Chondrocyte (in vitro differentiated cells): ENCODE measurements at places on chromosomes 1 and 21.

- no peak for DNase-seq
Observed at GRCh38 chr1:177546346-177546745, 375.6 kb downstream of the BRINP2 start.

DNA sequence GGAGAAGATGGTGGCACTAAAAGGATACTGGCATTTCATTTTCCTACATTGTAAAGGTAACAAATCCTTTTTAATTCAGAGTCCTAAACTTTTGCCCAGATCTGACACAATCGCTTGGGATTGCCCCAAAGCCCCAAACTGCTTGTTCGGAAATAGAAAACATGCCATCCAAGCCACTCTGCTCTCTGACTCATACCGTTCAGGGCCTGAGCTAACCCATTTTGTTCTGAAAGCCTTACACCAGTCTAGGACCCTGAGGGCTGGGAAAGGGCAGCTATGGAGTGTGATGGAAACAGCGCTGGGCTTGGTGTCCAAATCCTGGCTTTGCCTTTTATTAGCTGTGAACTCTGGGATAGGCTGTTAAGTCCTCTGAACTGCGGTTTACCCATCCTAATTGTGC lies 159.4 kb upstream of the UBE2U start:
- DNase-seq: no peak

DNA sequence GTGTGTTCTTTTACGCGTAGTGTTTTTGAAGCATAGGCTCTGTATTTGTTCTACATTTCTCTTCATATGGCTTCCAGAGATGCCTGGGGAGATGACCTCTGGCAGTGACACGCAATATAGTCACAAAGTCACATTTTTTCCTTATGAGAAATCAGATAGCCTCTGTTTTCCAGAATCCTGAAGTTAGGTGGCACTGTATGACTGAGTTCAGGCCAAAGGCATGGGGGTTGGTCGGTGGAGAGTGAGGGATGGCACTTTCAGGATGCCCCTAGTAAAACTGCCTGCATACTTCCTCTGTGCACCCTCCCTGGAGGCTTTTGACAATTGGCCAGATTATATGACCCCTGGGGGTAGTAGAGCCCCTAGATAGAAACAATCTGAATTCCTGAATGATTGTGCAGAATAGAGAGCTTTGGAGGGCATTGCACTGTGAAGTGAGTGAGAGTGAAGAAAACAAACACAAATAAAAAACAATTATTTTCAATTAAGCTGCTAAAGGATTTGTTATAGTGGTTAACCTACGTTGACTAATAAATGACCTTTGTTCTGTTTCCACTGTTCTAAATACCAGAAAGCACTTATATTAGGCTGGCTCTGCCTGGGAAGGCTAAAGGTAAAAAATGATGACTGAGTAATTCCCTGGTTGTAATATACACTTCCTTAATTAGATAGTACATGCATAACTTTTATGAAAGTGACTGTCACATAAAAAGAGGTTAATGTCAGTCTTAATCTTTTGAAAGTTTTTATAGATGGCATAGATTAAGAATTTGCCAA lies 1660.8 kb downstream of the PLA2G4A start:
- no peak for DNase-seq

- no peak for DNase-seq
Observed at GRCh38 chr1:241762713-241763339, 85.2 kb upstream of the EXO1 start.

- DNase-seq: no peak
Observed at GRCh38 chr21:15130326-15130725, 65.5 kb upstream of the NRIP1 start.

DNA sequence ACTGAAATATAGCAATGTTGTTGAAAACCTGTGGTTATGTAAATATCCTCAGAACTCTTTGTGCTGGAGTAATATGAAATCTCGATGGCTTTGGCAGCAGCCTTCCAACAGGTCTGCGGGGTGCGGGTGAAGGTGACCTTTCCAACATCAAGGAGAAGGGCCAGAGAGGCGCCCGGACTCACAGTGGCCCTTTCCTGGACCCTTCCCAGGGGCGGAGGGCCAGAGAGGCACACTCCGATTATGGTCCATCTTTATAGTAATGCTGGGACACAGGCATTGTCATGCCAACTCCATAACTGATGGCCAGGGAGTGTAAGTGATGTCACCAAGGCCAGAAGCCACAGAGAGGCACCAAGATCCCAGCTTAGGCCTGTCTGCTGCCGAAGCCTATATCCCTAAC lies 18.1 kb downstream of the SLC37A1 start:
- no peak for DNase-seq

- no peak for DNase-seq
Observed at GRCh38 chr1:205535096-205535495, 30.6 kb downstream of the CDK18 start.

DNA sequence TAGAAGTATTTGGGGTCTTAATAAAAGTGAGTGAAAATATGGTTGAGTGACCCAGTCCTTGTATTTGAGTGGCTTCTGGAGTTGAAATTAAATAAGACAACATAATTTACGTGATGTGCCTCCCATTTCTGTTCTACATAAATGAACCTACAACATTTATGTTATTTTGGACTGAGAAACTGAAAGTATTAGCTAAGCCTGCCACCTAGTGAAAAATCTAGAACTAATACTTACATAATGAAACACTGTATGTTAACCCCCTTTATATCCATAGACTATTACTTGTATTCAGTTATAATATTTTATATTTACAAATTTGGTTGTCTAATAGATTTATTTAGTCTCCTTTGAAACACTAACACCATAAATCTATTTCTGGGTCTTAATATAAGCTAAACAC lies 298.9 kb downstream of the KCNT2 start:
- DNase-seq: no peak

- DNase-seq: no peak
Observed at GRCh38 chr1:172698224-172698623, 39.3 kb downstream of the FASLG start.

GRCh38 chr21:45129189-45129923 lies 55.0 kb downstream of the ADARB1 start:
- DNase-seq: no peak

GRCh38 chr1:75991497-75992114 lies 59.4 kb upstream of the ASB17 start:
- DNase-seq: no peak

GRCh38 chr1:90761781-90762589 lies 44.9 kb upstream of the BARHL2 start:
- no peak for DNase-seq

- DNase-seq: no peak
Observed at GRCh38 chr1:2523191-2523890, 3.1 kb downstream of the PANK4 start.

DNA sequence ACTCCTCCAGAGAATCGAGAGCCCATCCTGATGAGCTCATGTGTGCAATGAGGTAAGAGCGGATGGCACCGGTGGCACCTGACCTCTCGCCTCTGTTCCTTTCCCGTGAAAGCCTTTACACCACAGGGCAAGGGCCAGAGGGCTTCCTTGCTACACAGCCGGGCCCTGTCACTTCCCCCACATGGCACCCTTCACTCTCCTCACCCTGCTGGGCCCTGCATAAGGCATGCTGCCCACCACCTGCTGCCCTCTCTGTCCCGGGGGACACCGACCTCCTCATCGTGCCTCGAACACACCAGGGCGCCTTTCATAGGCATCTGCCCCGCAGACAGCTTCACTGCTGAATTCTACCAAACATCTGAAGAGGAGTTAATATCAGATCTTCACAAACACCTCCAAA lies 45.1 kb upstream of the C1orf174 start:
- DNase-seq: peak; percentile 75

DNA sequence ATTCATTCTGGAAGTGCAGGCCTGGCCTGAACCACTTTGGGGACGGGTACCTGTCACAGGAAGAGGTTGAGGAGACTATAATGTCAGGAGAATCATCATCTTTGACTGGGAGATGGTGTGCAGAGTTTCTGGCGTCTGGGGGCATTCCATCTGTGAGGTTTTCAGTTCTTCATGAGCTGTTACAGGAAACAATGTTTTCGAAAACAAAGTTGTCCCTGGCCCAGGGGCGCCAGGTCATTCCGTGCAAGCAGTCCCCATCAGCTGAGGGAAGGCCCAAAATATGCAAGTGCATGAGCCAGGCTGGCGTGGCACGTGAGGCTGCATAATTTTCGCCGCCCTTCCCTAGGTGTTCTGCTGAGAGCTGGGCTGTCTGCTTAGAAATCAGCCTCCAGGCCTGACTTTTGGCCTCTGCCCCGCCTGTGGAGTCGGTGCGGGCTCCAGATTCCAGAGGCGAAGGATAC lies 68.4 kb upstream of the ATP5PO start:
- no peak for DNase-seq

DNA sequence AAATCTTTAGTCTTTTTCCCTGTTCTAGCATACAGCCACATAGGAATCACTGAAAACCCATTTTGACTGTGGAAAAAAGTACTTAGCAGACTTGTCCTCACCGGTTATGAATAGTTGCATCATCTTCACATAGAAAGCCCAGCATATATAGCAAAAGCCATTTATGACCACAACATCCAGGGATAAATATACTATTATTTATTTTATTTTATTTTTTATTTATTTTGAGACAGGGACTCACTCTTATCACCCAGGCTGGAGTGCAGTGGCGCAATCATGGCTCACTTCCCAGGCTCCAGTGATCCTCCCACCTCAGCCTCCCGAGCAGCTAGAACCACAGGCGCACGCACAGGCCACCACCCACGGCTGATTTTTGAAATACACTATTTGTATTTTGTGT lies 175.3 kb downstream of the GALNT2 start:
- no peak for DNase-seq

DNA sequence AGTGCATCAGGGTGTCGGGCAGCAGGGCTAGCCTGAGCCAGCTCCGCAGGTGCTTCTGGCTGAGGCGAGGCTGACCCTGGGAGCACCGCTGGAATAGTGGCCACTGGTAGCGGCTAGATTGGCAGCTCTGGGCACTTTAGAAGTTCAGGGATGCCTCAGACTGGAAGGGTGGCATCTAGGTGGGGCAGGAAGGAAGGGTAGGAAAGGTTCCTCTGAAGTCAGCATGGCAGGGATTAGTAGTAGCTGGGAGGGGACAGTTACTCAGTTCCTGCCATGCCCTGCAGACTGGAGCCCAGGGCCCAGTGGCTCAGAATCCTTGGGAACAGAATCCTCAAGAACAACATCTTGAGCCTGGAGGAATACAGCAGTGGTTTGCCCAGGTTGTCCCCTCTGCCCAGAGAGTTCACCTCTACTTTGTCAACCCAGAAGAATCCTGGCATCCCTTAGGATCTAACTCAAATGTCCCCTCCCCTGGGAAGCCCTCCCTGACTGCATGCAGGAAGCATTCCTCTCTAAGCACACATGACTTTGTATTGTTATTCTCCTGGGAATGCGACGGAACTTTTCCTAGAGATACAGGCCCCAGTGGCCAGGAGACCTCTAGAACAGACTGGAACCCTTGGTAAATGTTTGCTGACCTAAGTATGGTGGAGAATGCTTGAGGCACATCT lies 39.5 kb upstream of the BCAR3 start:
- no peak for DNase-seq

DNA sequence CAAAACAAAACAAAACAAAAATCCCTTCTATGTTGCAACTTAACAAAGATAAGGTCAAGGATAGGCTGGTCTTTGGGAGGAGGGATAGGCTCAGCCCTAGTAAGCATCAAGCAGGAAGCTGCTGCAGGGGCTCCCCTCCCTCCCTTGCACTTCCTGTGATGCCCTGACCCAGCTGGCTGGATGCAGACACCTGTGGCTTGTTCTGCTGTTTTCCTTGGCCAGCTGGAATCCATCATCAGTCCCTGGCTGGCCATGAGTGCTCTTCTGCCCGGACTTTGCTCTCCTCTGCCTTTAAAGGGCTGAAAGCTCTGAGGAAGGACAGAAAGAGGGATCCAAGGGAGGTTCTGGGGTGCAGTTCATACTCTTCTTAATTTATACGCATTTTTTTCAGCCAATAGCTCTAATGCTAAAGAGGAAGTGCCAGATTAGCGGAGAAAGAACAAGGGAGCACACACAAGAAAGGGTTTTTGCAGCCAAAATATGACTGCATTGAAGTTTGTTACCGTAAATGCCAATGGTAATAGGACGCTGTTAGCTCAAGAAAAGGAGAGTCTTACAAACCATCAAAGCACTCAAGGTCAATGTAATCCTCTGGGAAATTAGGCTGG lies 19.9 kb upstream of the UBE2U start:
- DNase-seq: no peak

- DNase-seq: no peak
Observed at GRCh38 chr1:92957030-92957734, 4.1 kb downstream of the DIPK1A start.

- no peak for DNase-seq
Observed at GRCh38 chr1:21238141-21238800, 52.0 kb downstream of the ECE1 start.

DNA sequence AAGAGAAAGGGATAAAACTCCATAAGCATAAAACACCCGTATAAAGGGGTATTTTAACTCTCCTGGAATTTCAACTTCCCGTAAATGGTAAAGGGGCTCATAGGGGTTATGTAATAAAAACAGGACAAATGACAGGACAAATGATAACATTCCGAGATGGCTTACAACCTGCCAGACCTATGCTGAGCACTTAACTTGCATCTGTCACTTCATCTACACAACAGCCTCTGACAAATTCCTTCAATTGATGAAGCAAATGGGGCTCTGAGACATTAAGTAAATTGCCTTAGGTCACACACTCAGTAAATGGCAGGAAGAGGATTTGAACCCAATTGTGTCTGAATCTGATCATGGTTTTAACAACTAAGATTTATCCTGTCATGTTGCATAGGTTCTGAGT lies 327.6 kb upstream of the SNX7 start:
- DNase-seq: no peak

DNA sequence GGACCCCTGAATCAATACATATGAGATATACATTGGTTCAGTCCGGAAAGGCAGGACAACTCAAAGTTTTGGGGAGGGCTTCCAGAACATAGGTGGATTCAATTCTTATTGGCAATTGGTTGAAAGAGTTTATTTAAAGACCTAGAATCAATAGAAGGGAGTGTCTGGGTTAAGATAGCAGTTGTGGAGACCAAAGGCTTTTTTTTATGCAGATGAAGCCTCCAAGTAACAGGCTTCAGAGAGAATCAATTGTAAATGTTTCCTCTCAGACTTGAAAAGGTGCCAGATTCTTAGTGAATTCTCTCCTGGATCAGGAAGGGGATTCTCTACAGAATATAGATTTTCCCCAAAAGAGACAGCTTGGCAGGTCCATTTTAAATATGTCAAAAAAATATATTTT lies 27.0 kb upstream of the CD5L start:
- no peak for DNase-seq

DNA sequence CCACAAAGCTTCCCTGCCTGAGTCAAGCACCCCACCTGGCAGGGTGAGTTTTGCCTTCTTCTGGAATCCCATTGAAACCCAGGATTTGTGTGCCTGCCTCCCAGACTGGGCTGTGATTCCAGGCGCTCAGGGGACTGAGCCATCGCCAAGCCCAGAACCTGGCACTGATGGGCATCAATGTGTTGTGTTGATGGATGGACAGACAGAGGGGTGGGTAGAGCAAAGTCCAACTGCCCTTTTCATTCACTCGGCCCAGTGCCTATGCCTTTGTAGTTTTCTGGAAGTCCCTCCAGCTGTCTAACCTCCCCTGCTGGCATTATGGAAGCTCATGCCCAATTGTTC lies 66.0 kb upstream of the LAPTM5 start:
- DNase-seq: no peak

GRCh38 chr1:96187020-96187419 lies 534.6 kb upstream of the PTBP2 start:
- no peak for DNase-seq

- no peak for DNase-seq
Observed at GRCh38 chr1:234342774-234343173, 30.5 kb upstream of the COA6 start.

GRCh38 chr1:4678066-4678717 lies 23.8 kb downstream of the AJAP1 start:
- DNase-seq: no peak

GRCh38 chr1:96340686-96341085 lies 380.9 kb upstream of the PTBP2 start:
- DNase-seq: no peak

- DNase-seq: no peak
Observed at GRCh38 chr1:183178545-183178944, 7.5 kb upstream of the LAMC2 start.
